ENCODE measurements at places on chromosomes 12 and 14.

DNA sequence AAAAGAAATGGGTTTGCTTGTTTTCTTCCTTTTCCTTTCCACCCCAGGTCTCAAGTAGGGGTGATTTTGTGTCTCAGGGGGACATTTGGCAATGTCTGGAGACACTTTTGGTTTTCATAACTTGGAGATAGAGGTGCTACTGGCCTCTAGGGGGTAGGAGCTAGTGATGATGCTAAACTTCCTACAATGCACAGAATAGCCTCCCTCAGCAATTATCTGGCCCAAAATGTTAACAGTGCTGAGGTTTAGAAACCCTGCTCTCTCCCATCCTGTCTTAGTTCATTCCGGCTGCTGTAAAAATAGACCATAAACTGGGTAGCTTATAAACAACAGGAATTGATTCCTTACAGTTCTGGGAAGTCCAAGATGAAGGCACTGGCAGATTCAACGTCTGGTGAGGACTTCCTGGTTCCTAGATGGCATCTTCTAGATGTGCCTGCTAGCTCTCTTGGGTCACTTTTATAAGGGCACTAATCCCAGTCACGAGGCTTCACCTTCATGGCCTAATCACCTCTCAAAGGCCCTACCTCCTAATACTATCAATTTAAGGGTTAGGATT, 7.4 kb upstream of the GAS2L3 start:
- DNase-seq, result no peak

- DNase-seq, result no peak
Observed at GRCh38 chr12:19741132-19741489, 301.8 kb downstream of the AEBP2 start.

GRCh38 chr12:109170324-109170723, 53.9 kb downstream of the ACACB start:
- no peak for DNase-seq

DNA sequence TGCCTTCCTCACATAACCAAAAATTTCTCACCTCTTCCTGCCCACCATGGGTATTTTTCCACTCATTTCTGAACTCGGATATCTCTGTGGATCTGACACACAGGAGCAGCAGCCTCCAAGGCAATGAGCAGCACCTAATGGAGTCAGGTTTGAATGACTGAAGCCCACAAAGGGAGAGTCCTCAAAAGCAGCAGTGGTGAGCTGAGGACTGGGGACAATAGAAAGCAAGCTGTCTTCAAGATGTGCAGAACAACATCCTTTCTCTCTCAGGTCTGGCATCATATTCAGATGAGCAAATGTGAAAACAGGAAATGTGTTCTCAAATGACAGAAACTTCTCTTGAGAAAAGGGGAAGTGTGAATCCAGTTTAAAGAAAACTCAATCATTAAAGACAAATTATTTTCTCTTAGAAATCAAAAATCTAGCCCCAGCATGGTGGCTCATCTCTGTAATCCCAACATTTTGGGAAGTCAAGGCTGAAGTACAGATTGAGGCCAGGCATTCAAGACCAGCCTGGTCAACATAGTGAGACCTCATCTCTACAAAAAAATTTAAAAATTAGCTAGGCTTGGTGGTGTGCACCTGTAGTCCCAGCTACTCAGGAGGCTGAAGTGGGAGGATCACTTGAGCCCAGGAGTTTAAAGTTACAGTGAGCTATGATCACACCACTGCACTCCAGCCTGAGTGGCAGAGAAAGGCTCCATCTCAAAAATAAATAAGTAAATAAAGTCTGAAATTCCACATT, 54.2 kb downstream of the C12orf42 start:
- DNase-seq, result no peak

DNA sequence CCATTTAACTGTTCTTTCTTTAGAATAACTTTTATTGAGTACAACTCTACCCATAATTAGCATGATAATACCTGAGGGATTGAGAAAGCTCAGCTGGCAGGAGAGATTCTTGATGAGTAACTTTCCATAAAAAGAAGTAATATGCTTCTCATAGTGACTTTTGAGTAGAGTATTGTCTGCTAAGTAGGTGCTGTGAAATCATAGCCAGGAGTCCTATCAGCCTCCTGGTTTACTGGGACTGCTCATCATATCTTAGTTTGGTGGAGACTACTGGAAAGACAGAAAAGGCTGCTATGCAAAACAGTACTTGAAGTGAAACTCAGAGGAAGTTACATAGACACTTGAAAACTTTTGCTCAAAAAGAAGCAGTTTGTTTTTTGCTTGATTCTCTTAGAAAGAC, 113.3 kb upstream of the ATP2B1 start:
- no peak for DNase-seq
